Astrocyte of the spinal cord (primary cell): ENCODE measurements at places on chromosomes 4 and X.

GRCh38 chrX:132375941-132376340, 112.9 kb downstream of the MBNL3 start:
- DNase-seq: no peak

DNA sequence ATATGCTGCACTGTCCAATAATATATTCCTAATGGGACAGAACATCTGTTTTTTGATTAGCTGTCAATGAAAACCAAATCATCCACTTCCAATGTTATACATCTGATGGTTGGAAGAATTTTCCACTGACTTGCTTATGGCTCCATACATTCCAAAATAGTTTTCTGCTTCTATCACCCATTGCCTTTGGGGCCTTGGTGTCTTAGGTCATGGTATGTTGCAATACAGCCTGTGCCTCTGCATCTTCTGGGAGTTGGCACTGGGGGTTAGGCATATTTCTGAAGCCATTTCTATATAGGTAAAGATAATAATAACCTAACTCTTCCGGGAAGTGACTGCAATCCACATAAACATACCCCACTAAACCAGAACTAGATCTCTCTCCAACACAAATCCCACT, 53.2 kb upstream of the NR3C2 start:
- DNase-seq: no peak

GRCh38 chr4:70734168-70734954, 12.6 kb downstream of the RUFY3 start:
- peak; percentile 54 for DNase-seq

DNA sequence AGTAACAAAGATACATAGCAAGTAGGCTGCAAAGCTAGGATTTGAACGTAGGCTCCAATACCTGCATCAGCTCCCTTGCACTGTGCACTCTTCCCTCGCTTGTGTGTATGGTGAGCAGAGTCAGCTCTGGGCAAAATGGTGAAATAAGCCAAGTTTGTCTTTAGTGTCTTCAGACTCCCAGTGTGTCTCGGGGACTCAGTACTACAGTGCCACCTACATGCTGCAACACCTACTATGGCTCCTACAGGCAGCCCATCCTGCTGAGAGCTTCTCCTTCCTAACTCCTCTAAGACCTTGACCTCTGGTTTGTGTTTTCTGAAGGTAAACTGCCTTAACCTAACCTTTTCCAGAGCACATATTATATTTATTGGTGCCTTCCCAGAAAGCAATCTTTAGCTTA, 42.5 kb downstream of the RTL9 start:
- no peak for DNase-seq

GRCh38 chr4:91622925-91623602, 680.7 kb upstream of the GRID2 start:
- no peak for DNase-seq

GRCh38 chr4:119314356-119314755, 7.6 kb downstream of the FABP2 start:
- DNase-seq: peak; percentile 65

GRCh38 chr4:35926788-35927187, 317.5 kb downstream of the ARAP2 start:
- DNase-seq: no peak

DNA sequence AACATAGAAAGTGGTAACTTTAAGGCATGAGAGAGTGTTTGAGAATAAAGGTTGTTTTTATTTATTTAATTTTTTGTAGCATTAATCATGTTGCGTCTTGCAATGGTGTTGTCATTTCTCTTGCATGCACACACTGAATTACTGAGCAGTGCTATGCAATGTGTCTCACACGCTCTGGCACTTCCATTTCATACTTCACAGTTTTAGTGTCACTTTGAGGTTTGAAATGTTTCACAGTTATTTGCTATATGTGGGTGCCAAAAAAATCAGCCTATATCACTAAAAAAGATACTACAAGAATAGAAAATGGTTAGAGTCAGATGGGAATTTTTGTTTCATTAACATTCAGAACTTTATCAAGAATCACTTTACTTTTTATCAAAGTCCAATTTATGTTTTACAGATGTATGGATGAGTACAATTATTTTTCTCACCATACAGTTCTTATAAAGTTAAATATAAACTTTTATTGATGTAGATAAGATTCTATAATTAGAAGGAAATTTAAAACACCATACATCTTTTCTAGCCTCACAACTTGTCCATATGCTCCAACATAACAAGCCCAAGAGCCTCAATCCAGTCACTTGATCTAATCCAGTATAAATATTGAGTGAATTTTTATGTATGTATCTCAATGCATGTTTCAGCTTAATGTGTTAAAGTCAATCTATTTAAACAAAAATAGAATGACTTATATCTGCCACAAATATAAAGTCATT, 114.0 kb downstream of the IQCM start:
- DNase-seq: no peak

- peak; percentile 56 for DNase-seq
Measured at GRCh38 chr4:40719008-40719623, 30.6 kb upstream of the NSUN7 start.

GRCh38 chr4:27397886-27398285, 537.2 kb downstream of the STIM2 start:
- DNase-seq: peak; percentile 90

- no peak for DNase-seq
Measured at GRCh38 chr4:118356731-118357130, 3.9 kb upstream of the PRSS12 start.
